Activated CD4-positive, CD25-positive, alpha-beta regulatory T cell treated with anti-CD3 and anti-CD28 coated beads, Interleukin-2, amount 50 U/mL, for 72 hours (primary cell): ENCODE measurements at places on chromosomes 16 and 17.
A peak's percentile ranks its signal among the peaks of the same experiment; 100 is the strongest.

GRCh38 chr16:3115003-3115402, 2.6 kb downstream of the ZNF205 start:
- DNase-seq: no peak

DNA sequence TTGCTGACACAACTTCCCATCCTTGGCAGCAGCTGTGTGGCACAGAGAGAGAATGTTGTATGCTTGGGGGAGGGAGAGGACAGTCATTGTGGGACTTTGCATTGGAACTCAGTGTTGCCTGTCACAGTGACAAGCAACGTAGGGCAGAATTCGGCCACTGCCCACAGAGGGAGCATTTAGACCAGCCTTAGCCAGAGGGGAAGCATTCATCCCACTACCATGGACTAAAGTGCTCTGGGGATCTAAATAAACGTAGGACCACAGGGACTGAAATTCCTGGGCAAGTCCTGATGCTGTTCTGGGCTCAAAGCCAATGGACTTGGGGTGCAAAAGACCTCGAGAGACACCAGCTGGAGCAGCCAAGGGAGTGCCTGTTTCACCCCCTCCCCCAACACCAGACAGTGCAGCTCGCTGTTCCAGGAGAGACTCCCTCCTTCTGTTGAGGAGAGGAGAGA, 44.9 kb downstream of the ABCA8 start:
- DNase-seq: no peak

GRCh38 chr16:89697616-89698331, 3.7 kb downstream of the SPATA2L start:
- no peak for DNase-seq

- DNase-seq: no peak
These were observed 21.2 kb upstream of the GINS2 start for GRCh38 chr16:85709766-85710585.

GRCh38 chr16:6988846-6989245, 343.8 kb upstream of the RBFOX1 start:
- no peak for DNase-seq

GRCh38 chr16:50121278-50121677, 31.8 kb upstream of the TENT4B start:
- DNase-seq: no peak

DNA sequence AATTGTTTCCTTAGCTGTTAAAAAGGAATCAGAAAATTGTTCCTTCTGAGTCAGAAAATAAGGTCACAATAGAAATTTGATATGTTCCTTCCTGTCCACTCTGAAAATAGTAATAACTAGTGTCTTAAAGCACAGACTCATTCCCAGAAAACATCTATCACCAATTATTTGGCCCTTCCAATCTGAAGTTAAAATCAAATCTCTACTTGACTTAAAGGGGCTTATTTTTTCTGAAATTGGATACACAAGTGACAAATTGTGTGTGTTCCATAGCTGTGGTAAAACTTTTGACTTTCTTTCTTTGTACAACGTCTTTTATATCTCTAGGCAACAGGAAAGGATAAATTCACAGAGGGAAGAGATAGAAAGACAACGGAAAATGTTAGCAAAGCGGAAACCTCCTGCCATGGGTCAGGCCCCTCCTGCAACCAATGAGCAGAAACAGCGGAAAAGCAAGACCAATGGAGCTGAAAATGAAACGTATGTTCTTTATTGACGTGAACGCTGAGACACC, 54.5 kb upstream of the MRC2 start:
- DNase-seq: no peak

DNA sequence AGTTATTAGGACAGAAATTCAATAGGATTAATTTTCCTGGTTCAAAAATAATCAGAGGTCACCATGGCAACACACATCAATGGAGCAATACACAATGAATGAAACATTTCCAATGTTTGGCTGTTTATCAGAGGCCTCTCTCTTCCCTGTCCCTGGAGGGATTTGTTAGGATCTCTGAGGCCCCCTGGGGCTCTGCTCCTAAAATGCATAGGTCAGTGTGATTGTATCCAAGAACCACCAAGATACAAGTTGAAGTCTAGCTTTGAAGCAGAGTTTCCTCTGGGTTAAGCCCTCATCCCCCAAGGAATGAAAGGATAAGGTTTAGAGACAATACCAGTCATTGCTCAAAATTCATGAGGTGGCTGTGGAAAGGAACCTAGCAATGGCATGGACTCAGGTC, 561.2 kb upstream of the C16orf82 start:
- no peak for DNase-seq

DNA sequence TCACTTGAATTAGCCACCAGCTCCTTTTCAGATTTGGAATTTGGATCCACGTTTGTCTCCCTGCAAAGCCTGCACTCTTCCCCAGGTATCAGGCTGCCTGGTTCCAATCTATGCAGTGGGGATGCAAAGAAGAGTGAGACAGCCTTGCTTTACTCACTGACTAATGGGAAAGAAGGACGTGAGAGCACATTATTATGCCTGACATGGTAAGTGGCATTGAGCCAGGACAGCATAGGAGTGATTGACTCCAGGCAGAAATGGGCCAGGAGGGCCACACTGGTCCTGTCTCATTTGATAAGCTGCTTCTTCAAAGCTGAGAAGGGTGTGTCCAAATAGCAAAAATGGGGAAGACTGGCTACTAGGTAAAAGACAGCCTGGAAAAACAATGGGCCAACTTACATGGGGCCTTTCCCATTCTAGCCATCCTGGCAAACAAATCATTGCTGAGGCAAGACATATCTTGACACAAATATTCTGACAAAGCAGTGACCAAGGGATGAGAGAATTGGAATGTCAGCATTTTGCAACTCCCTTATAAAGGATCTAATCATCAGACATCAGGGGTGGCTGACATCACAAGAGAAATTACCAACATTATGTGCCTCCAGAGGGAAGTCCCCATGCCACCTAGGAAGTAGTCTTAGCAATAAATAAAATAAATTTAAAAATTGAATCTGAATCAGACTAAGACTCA, 38.6 kb downstream of the CDH11 start:
- DNase-seq: no peak

DNA sequence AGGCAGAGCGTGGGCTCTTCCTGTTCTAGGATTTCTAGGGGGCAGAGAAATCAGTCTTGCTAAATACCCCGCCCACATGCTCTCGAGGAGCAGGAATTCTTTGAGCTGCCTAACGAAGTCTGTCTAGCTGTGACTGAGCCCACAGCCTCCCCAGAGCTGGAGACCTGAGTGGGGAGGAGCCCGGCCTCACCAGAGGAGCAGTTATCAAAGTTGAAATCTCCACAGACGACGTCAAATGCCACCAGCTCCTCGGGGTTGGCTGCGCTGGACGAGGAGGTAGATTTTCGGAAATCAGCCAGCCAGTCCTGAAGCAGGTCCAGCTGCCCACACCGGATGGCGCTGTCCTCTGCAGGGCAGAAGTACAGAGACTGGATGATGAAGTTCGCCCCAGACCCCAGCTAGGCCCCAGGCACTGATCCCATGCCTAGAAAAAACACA, 53.8 kb downstream of the PRMT7 start:
- no peak for DNase-seq

GRCh38 chr16:83356266-83356665, 451.5 kb upstream of the HSBP1 start:
- DNase-seq: no peak

DNA sequence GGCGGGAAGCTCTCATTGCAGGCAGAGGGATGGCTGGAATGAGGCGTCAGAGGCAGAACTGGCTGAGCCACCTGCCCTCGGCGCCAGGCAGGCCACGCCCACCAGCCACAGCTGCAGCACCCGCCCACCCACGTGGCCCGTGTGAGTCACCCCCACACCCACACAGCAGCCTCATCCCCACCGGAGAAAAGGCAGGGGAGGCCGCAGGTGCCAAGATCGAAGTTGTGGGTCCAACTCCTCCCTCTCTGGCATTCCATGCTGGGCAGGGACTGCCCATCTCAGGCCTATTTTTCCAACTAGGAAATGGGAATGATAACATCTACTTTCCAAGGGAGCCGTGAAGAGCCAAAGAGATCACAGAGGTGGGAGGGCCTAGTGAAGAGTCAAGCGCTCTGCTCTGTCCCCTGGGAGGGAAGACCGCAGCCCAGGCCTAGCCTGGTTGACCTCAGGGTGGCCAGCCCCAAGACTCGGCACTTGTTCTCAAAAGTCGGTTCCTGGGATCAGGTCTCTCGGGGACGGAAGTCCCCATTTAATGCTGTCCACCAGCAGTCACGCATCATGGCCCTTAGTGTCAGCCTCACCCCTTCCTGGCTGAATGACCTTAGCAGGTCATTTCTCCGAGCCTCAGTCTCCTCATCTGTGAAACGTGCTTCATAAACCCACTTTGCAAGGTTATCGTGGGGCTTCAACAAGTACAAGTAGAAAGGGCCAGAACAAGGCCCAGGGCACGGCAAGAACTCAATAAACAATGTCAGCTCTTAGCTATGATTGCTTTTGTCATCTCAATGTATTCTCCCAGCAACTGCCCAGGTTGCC, at the start of gene TRPV3:
TSS of gene TRPV3 (minus strand) at position 45 of the 816 bp plus-strand sequence. CDS start 2,962 bp downstream, outside the sequence.
- DNase-seq: peak; percentile 75

DNA sequence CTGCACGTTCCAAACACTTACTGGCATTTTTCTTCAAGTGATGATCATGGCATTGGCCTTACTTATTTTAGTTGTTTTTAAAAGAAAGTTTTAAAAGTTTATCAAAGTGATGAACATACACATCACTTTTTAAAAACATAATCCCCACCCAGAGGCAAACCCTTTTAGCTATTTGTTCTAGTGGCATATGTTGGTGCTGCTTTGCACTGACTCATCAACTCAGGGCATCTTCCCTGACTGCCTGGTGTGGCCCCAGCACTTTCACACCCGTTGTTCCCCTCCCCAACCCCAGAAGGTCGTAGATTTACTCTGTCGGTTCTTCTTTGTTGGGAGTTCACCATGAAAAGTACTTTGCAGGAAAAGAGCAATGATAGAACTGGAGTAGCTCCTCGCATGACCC, 161.3 kb downstream of the RPTOR start:
- DNase-seq: no peak

GRCh38 chr17:34351096-34351495, 5.2 kb upstream of the CCL13 start:
- DNase-seq: no peak

GRCh38 chr17:42760652-42761581, at the start of gene RAMP2:
RAMP2 (plus strand) TSS chr17:42761227; CDS start chr17:42761262, 35 bp downstream.
- no peak for DNase-seq

- no peak for DNase-seq
These were observed 164.3 kb downstream of the ANKFN1 start for GRCh38 chr17:56317351-56318208.

- no peak for DNase-seq
These were observed 53.0 kb downstream of the XYLT1 start for GRCh38 chr16:17417740-17418139.

GRCh38 chr17:8798846-8799569, at the start of gene MFSD6L:
MFSD6L (minus strand) TSS chr17:8799365; CDS start chr17:8799120, 245 bp downstream.
- DNase-seq: no peak

DNA sequence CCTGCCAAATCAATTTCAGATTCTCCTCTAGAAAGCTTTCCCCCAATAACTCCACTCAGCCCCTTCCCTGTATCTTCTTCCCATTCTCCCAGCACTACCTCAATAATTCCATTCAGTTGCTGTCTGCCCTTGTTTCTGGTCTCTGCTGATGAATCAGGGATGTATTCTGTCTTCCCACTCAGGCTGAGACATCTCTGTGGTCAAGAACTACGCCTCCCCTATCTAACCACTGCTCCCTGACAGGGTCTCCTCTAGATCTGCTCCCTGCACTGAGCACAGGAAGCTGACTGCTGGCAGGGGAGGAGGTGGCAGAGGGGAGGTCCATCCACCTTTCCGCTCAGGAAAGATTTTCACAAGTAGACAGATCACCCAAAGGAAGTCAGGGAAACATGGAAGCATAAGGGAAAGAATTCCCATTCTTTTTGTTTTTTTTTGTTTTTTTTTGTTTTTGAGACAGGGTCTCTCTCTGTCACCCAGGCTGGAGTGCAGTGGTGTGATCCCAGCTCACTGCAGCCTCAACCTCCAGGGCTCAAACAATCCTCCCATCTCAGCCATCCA, 16.9 kb upstream of the SP2 start:
- no peak for DNase-seq

- DNase-seq: peak; percentile 30
These were observed 8.3 kb downstream of the PIK3R6 start for GRCh38 chr17:8859027-8859803.

DNA sequence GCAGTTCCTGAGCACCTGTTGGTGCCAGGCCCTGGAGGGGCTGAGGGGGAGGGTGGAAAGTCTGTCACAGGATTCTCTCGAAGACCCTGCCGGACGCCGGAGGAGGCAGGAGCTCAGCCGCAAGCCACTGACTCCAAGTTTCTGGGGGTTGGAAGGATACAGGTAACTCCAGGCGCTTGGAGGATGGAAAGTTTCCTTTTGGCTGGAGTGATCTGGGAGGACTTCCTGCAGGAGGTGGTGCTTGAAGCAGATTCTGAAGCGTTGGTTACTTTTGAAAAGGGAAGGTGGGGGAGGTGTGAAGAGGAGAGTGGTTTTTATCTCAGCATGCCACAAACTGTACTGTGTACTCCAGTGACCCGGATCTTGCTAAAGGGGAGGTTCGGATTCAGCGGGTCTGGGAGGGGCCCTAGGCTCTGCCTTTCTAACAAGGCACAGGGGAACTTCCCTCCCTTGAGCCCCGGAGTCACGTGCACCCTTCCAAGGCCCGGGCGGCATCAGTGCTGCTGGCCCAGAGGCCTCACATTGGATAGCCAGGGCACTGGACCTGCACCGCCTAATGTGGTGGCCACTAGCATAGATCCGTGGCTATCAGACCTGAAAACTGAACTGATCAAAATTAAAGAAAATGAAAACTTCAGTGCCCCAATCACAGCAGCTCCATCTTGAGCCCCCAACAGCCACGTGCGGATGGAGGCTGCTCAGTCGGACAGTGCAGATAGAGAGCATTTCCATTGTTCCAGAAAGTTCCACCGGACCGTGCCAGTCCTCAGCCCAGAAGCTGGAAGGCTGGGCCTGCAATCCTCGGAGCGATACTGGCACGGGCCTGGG, 42.2 kb upstream of the GSE1 start:
- no peak for DNase-seq

DNA sequence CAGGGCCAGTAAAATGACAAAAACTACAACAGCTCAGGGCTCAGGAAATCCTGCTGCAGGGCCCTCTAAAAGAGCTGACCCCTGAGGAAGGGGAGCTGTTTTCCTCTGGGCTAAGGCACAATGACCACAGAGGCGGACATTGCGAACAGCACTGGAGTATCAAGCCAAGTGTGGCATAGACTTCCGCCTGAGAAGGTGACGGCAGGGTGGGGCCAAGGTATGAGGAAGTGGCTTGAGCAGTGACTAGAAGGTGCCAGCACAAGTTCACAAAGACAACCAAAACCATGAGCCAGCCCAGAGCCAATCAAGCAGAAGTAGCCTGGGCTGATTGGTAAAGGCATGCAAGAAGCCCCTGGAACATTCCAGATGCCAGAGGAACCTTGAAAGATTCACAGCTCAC, 13.9 kb downstream of the ERN2 start:
- no peak for DNase-seq

- no peak for DNase-seq
These were observed 57.4 kb downstream of the PIPOX start for GRCh38 chr17:29100296-29100695.

DNA sequence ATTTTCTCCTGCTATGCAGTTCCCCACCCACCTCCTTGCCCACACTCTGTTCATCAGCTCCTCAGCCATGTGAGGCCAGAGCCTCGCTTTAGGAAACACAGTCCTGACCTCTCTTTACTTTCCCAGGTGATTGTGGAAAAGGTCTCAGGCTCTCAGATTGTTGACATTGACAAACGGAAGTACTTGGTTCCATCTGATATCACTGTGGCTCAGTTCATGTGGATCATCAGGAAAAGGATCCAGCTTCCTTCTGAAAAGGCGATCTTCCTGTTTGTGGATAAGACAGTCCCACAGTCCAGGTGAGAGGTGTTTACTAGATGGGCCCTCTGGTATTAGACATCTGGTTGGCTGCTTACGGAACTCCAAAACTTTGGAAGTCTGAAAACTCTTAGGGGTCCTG, 1.7 kb downstream of the GABARAPL2 start:
- DNase-seq: no peak
